NCI-H187 (cell line): ENCODE measurements at places on chromosomes 2 and 18.

GRCh38 chr2:159608723-159609308 is 7.5 kb downstream of the BAZ2B start:
- DNase-seq, result no peak

- no peak for DNase-seq
Observed at GRCh38 chr18:55908901-55909366, 320.9 kb upstream of the TCF4 start.

DNA sequence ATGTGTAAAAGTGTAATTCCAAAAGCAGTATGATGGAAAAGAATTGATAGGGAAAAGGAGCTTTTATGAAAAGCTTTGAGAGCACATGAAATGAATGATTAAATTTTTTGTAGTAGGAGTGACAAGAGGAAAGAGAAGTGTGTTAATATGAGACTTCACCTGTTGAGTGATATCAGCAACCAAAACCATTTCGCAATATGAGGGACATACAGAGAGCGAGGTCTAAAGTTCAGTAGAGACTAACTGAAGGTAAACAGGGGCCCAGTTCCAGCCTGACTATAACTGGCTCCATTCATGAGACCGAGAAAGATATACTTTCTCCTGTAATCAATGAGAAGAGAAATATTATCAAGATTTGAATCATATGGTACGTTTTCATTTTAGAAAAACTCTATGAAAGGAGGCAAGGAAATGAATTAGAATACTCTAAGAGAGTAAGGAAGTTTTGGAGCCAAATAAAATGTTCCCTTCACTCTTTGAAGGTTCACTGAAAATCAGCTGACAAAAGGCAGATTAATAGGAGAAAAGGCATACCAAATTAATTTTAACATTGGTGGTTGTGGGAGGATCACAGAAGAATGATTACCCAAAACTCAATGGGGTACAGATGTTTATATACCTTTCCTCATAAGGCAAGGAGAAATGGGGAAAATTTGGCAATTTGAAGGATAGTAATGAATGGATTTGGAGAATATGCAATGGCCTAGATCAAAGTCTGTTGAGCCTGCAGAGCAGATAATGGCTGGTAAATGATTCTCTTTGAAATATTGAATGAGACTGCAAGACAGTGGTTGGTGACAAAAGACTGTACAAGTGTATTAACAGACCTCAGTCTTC is 932.2 kb downstream of the TDRD15 start:
- DNase-seq, result no peak

- DNase-seq, result no peak
Observed at GRCh38 chr18:61006687-61007224, 326.5 kb upstream of the CDH20 start.

DNA sequence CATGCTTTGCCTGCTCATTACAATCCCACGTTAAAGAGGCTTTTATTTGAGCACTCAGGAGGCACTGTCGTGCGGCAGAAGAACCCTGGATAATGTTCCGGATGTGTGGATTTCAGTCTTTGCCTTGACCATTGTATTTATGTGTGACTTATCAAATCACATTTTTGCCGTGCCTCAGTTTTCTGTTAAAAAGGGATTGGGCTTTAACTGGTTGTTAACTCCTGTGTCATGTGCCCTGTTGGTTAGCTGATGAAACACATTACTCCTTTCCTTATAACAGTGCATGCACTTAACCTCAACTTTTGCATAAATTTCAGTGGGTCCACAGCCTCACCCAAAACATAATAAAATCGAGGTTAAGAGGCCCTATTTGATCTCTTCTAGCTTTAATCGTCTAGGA is 52.7 kb downstream of the NAB1 start:
- DNase-seq, result no peak

GRCh38 chr18:12478269-12479047 is 70.7 kb downstream of the PRELID3A start:
- no peak for DNase-seq

DNA sequence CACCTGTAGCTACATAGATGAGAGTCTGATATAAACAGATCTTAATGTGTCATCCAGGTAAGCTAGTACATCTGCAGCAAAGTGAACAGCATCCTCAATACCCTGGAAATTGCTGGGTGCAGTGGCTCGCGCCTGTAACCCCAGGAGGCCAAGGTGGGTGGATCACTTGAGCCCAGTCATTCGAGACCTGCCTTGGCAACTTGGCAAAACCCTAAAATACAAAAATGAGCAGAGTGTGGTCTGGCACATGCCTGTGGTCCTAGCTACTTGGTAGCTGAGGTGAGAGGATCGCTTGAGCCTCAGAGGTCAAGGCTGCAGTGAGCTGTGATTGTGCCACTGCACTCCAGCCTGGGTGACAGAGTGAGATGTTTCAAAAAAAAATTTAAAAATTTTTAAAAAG is 233.9 kb upstream of the SP5 start:
- no peak for DNase-seq

DNA sequence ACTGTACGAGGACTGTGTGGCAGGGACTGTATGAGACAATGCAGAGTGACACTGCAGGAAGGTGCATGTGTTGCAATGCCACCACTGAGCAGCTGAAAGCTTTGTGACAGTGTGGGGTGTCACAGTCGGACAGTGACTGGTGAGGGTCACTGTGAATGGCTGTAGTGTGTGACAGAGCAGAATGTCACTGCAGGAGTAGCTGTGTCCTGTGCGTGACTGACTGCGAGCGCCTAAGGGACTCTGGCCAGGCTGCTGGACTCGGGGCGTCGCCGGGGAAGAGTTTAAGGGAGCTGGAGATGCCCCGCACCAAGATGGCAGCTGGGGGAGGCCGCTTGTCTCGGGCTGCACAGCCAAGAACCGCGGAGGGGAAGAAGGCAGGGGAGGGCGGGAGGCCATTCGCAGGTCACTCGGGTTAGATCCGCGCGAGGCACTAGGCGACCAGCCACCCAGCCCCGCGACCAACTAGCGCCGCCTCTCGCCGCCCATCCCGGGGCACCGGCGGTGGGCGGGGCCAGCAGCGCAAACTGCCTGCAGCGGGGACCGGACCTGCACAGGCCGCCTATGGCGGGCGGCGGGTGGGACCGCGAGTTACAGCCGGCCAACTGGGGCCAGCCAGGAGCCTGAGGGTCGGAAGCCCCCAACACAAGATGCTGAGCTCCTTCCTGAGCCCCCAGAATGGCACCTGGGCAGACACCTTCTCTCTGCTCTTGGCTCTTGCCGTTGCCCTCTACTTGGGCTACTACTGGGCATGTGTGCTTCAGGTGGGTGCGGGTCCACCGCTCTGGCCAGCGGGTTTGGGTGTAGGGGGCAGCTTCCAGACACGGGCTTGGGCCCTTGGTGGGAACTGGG is at the start of gene ABHD1:
Gene ABHD1, plus strand, starts transcription at position 514 of the 849 bp plus-strand sequence. Its CDS starts 134 bp downstream, at position 648.
- DNase-seq, result no peak

- no peak for DNase-seq
Observed at GRCh38 chr2:215529271-215529670, 93.4 kb upstream of the FN1 start.

DNA sequence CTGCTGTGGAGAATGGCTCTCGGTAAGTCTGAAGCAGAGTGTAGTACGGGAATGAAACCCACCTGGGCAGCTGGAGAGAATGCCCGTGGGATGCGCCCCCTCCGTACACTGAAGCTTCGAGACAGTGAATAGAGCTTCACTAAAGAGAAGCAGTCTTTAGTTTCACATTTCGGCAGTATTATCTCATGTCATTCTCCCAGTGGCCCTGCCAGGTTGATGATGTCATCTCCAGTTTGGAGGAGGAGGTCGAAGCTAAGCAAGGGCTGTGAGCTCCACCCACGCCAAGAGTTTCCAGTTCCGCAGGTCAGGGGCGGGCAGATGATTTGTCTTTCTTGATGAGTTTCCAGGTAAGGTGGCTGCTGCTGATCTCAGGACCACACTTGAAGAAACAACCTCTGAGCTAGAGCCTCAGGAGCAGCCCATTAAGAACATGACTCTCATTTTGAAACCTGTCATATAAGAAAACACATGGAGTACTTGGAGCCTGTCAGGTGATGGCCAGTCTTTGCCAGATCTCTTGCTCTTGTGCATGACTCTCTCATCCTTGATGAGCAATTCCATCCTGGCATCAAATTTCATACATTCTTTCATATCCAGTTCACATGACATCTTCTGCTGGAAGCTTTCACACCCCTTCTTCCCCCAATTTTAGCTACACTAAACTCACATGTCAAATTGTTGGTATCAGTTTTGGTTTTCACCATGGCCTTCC is 475.0 kb downstream of the RNF144A start:
- DNase-seq, result no peak

GRCh38 chr2:23302591-23302990 is 82.4 kb upstream of the KLHL29 start:
- no peak for DNase-seq

- no peak for DNase-seq
Observed at GRCh38 chr2:9282128-9283112, 75.8 kb downstream of the ASAP2 start.

- no peak for DNase-seq
Observed at GRCh38 chr18:51721388-51721787, 523.9 kb upstream of the MEX3C start.

DNA sequence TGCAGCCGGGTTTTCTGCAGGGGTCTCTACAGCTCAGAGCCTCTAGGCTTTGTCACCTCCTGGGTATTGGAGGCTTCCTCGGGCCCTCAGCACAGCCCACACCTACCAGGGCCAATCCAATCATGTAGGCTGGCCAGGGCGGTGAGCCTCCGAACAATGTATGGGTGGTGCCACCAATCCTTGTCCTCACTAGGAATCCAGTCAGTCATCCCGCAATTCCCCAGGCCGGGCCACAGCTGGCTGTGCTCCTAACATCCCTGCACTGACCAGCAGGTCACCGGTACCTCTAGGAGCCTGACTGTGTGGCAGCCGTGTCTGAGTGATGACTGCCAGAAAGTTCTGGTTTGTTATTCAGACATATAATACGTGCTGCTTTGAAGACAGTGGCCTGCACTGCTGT is 129.4 kb downstream of the SH3RF3 start:
- DNase-seq, result no peak

- no peak for DNase-seq
Observed at GRCh38 chr18:22705328-22705727, 227.8 kb upstream of the RBBP8 start.

GRCh38 chr2:217048730-217049129 is 188.9 kb upstream of the TNP1 start:
- DNase-seq, result no peak
